ENCODE measurements at places on chromosomes 6 and 20.

DNA sequence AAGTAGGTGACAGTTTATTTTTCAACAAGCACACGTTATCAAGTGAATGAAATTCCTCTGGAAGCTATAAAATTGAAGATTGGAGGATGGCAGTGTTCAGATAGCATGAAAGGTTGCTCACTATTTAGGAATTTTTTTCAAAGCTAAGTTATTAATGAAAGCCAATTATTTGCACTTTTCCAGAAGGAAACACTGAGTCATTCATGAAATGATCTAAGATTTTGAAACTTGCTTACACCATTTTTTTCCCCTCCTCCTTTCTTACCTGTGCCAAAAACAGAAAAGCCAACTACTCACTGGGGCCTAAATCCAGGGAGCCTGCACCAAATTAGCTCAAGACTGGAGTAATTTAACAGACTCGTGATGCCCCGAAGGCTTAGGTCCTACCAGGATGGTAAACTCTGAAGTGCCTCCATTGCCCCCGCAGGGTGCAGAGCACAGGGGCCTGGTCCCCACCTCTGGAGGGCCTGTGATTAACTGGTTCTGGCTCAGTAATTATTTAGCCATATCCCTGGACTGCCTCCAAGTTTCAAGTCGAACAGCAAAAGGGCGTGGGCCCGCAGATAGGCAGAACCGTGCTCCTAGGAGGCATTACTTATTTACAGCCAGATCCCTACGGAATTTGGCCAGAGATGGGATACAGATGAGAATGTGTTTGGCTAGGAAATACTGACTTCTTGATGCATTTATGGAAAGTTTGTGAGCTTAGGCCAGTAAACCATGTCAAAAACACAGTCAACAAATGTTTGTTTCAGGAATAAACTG is 28.0 kb upstream of the ZNF217 start:
- DNase-seq = peak; percentile 87

- peak; percentile 73 for DNase-seq
Measured at GRCh38 chr6:139595183-139595582, 220.7 kb upstream of the CITED2 start.

- no peak for DNase-seq
Measured at GRCh38 chr20:58438970-58439808, 50.2 kb downstream of the VAPB start.

GRCh38 chr6:50602292-50602691 is 111.0 kb upstream of the TFAP2D start:
- DNase-seq = peak; percentile 6

GRCh38 chr20:10559266-10559665 is 114.5 kb downstream of the JAG1 start:
- DNase-seq = no peak

GRCh38 chr6:167428664-167429333 is 103.9 kb downstream of the TTLL2 start:
- no peak for DNase-seq

- DNase-seq = no peak
Measured at GRCh38 chr20:2759603-2760296, 40.7 kb downstream of the CPXM1 start.

DNA sequence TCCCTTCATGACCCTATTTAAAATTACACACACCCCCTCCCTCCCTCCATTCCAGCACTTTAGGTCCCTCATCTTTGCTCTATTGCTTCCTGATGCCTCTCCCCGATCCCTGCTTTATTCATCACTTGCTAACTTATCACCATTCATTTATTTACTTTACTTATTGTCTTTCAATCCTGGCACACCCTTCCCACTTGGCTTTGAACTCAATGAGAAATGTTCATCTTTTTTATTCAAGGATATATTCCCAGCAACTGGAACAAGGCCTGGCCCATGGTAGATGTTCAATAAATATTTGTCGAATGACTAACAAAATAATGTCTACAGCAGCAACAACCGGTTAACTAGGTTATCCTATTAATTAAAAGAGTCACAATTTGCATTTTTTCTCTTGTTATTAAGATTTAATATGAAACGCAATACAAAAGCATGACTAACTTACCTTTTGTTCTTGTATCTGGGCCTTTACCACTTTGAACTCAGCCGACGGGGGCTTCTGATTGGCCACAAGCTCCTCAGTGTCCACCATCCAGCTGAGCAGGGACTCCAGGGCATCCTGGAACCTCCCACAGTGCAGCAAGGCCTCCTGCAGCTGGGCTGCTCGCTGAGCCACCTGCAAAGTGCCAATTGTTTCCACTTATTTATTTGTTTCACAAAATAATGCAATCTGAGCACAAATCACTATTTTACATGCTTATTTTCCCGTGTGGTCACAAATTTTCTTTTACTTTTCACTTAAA is 107.8 kb downstream of the DST start:
- no peak for DNase-seq

- DNase-seq = no peak
Measured at GRCh38 chr6:56363796-56364430, 116.5 kb upstream of the COL21A1 start.

GRCh38 chr6:235763-236360 is 56.4 kb upstream of the DUSP22 start:
- peak; percentile 56 for DNase-seq

GRCh38 chr20:4366076-4366475 is 350.7 kb upstream of the RNF24 start:
- DNase-seq = peak; percentile 52

- DNase-seq = peak; percentile 20
Measured at GRCh38 chr6:17865243-17865642, 122.2 kb downstream of the KIF13A start.

GRCh38 chr20:44664131-44664530 is 12.6 kb upstream of the ADA start:
- DNase-seq = no peak

DNA sequence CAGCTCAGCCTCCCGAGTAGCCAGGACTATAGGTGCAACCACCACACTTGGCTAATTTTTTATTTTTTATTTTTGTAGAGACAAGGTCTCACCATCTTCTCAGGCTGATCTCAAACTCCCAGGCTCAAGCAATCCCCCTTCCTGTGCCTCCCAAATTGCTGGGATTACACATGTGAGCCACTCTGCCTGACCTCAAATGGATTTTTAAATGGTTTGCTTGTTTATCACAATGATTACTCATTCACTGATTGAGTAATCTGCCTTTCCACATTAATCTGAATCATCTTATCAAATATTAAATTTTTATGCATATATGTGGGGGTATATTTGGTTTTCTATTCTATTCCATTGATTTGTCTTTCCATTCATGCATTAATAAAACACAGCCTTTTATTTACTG is 9.4 kb upstream of the KHDC1L start:
- peak; percentile 35 for DNase-seq

DNA sequence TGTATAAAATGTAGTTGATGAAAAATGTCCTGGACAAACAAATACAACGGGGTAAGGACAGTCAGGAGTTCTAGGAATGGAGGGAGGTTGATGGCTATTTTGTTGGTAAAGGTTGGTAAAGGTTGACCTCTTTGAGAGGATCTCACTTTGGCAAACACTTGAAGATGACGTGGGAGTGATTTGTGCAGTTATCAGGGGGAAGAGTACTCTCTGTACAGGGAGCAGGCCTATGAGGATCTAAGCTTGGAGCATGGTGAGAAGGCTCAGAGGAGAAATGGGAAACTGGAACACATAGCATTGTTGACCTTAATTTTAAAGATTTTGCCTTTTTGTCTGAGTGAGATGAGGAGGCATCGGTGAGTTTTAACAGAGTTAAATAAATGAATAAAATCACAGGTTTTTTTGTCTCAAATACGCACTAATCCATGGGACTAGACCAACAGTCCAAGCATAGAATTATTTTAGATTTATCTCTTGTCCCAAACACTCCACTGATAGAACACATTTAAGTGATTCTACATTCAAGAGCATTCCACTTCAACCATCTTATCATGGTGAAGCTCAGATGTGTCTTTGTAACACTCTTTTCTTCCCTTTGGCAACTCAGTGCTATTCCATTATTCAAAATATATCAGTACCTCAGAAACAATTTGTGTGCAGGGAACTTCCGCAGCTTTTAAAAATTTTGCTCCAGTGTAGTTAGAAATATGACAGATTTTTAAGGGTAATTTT is 5.7 kb downstream of the LAMA2 start:
- no peak for DNase-seq

- DNase-seq = peak; percentile 16
Measured at GRCh38 chr6:142925575-142926110, 19.3 kb downstream of the HIVEP2 start.

GRCh38 chr6:41677124-41677921 is 39.1 kb downstream of the MDFI start:
- no peak for DNase-seq

DNA sequence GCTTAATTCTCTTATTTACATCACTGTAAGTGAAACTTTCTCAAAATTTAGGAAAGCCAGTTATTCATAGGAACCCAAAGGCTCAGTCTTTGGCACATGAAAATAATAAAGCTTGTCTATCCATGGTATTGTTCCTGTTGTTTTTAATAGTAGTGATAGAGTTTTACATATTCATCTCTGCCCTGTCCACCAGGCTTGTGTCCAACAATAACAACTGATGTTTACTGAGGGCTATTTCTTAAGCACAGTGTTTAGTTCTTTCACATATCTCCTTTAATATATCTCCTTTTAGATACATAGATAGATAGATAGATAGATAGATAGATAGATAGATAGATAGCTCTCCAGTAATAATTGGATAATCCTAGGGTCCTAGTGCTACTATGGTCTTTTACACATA is 34.2 kb downstream of the FOXQ1 start:
- no peak for DNase-seq

- DNase-seq = no peak
Measured at GRCh38 chr6:144064402-144065212, 30.8 kb downstream of the SF3B5 start.

DNA sequence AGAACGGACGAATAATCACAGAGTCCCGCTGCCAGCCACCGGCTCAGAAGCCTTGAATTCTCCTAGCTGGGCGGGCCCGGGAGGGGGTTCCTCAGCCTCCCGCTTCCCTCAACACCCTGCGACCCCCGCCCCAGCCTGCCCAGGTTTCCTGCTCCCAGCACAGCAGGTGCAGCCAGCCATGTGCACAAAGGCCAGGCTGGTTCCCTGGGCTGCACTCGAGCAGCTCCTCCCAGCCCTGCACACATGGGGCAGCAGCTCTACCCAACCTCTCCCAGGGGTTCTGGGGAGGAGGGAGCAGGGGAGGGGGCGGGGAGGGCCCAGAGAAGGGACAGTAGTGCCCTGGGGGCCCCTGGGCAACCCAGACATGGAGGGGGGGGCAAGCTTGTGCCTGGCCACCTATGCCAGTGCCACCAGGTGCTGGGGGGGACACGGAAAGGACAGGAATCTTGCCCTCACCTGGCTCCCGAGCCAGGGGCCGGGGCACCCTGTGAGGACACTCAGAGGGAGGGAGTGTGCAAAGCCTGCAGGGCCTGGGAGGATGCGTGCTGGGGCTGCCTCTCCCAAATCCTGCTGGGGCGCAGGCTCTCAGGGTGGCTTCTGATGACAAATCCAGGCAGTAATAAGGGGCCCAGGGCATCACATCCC is 1.2 kb upstream of the NTSR1 start:
- DNase-seq = no peak

DNA sequence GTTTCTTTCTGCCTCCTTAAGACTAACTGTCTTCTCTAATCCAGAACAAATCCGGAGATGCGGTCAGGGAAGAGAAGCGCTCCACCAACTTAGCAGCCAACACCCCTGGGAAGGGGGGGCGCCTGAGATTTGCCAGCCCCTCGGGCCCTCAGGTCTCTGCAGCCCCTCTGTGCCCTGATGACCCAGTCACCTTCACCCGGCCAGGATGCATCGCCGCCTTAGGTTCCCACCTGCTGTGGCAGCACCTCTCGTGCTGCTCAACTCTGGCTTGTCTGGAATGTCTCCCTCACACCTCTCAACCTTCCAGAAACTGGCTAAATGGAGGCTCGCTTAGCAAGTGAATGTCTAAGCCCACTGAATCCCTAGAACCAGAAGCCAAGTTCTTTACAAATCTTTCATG is 28.0 kb upstream of the AAR2 start:
- no peak for DNase-seq

- peak; percentile 67 for DNase-seq
Measured at GRCh38 chr6:12208190-12208589, 82.0 kb upstream of the EDN1 start.

- DNase-seq = no peak
Measured at GRCh38 chr6:14428269-14428668, 310.7 kb downstream of the CD83 start.

DNA sequence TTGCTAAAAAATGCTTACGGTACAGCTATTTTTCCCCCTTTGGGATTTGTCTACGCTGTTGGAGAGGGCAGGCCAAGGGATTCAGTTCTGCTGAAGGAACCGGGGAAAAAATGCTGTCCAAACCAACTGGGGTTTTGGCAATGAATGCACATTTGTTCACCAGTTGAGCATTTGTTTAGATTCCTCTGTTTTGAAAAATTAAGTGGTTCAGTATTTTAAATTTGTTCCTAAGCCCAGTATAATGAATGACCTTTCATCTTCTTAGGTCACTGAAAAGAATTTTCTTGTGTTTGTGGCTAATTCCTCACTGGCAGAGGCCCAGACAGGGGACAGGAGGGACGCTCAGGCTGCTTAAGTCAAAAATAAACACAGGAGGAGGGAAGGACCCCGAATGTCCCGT is 10.8 kb upstream of the EYA2 start:
- DNase-seq = no peak

GRCh38 chr20:595330-596308 is 14.5 kb downstream of the TCF15 start:
- DNase-seq = no peak

DNA sequence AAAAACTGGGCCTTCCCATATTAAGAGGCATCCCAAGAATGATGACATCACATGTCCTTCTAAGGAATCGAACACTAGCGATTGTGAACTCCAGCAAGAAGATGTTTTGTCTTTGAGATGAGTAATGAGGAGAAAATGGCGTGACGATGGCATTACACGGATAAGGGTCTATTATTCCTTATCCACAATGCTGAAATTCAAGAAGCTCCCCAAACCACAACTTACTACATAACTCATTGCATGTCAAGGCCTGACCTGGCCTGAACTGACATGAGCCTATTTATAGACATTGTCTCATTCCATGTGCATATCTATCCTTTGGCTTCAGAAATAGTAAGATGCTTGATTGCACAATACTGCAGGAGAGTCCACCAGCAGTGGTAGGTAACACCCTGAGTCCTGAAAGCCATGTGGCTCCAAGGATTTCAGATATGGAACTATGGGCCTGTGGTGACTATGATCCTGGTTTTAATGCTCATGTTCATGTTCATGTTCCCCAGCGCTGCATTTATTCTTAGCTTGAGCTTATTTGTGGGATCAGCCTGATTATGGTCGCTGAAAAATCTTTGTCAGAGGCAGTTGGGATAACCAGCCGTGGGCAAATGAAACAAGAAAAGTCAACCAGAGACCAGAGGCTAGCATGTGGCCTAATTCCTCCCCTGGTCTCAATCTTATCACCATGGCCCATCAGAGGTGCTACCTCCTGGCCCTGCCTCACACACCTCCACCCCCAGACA is 183.2 kb upstream of the JARID2 start:
- DNase-seq = peak; percentile 99

GRCh38 chr6:85126485-85127167 is 323.3 kb upstream of the NT5E start:
- DNase-seq = peak; percentile 62
